ENCODE measurements at places on chromosomes 11 and 22.

GRCh38 chr11:59173964-59174663, 2.2 kb downstream of the DTX4 start:
- DNase-seq, result no peak

DNA sequence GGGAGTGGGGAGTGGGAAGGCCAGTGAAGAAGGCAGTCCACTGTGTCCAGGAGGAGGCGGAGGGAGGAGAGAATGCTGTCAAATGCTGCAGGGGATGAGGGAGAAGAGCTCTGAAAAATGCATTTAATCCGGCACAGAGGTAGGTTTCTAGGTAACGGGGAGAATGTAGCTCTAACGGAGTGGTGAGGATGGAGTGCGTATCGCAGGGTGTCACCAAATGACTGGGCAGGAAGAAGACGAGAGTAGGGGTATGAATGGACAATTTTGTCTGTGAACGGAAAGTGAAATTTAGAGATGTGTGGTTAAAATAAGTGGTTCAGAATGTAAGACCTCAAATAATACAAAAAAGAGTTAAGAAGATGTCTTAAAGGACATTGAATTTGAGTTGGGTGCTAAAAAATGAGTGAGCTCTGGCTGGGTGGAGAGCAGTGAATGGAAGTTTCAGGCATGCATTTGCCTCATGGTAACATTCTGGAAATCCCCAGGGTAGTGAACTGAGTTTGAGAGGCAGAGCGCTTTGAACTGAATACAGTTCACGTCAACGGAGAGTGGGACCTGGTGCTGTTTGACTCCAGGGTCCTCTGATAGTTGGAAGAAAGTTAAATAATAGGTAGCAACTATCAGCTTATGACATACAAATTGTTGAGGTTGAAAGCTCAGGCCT, 81.3 kb upstream of the CADM1 start:
- no peak for DNase-seq

DNA sequence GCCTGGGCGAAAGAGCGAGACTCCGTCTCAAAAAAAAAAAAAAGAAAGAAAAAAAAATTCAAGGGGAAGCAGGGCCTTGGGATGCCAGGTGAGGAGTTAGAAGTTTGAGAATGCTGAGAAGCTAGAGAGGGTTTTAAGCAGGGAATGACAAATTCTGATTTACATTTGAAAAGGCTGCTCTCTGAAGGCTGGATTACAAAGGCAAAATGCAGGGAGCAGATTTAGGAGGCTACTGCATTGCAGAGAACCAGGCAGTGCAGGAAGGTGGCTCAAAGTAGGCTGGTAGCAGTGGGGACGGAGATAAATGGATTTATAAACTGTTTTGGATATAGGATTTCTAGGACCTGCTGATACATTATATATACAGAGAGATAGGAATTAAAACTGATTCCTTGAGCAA, 66.6 kb downstream of the KCNC1 start:
- no peak for DNase-seq

- DNase-seq, result no peak
Observed at GRCh38 chr11:36400766-36401455, 104.8 kb downstream of the PRR5L start.

DNA sequence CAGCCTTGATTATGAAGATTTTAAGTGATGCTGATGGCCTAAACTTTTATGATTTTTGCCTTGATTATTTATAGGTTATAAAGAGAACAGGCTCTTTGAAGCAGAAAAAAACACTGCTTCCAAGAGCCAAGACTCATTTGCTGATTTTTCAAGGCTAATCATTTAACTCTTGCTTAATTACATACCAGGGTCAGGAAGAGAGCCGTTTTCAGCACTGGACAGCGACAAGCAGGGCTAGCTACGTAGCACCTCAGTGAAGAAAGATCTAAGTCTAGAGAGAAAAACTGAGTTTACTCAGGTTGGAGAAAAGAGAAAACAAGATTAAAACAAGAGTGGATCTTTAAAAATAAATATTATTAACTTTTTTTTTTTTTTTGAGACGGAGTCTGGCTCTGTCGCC, 615.4 kb upstream of the B3GAT1 start:
- DNase-seq, result peak; percentile 80

GRCh38 chr11:99773646-99774045, 752.9 kb downstream of the CNTN5 start:
- no peak for DNase-seq

GRCh38 chr22:39959640-39960447, at the start of gene TMA7B:
Gene TMA7B, plus strand, starts transcription at chr22:39960397. Its CDS starts 3,978 bp downstream, at chr22:39964375.
- DNase-seq, result no peak

GRCh38 chr22:36239150-36239400, 252 bp downstream of the APOL2 start:
- DNase-seq, result no peak

- DNase-seq, result no peak
Observed at GRCh38 chr11:100774132-100774531, 87.0 kb downstream of the ARHGAP42 start.

DNA sequence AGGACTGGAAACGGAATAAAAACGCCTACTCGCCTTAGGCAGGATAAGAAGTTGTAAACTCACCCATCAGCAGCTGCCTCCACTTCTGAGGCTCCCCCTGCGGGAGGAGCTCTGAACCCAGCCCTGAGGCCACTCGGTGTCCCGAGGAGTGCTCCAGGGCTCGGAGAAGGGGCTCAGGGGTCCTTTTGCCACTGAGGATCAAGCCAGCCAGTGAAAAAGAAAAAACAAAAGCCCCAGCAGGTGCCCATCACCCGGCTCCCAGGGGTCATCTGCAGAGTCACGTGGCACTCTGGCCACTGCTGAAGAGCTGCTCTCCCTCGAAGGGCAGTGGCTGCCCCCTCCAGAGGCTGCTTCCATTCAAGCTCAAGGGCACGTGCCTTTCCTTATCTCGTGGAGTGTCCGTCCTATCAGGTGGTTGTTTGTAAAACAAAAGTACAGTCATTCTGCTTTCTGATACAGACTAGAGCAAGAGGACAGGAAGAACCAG, 29.0 kb downstream of the NUP50 start:
- DNase-seq, result no peak

DNA sequence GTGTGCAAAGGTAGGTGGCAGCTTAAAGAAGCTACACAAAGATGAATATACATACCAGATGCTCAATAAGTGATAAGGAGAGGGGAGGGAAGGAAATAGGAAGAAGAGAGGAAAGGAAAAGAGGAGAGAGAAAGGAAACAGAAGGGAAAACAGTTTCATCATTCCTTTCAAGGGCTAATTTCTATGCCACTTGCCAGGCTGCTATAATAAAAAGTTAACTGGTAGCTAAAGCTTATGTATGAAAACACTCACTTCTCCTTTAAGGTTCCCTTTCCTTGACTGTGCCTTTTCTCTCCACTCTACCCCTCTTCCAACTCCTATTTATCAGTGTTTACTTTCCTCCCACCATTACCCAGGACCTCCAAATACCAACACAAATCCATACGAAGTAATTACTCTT, 347.9 kb downstream of the DLG2 start:
- DNase-seq, result no peak

DNA sequence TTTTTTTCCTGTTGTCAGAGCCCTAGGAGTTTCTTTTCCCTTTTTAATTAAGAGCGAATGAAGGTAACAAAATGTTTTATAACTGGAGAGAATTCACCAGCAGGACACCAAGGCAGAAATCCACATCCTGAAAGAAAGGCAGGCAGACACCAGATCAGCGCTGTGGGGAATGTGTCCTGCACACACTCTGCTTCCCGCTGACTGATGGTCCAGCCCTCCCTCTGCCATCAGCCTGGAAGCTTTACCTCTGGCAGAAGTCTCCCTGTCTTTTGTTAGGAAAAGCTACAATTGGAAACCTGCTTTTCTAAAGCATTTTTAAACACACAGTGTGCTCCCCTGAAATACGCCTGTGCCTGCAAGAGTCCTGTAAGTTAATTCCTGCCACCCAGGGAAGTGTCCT, 638.5 kb downstream of the NTM start:
- DNase-seq, result no peak

GRCh38 chr22:50004918-50005317, 7.6 kb downstream of the IL17REL start:
- no peak for DNase-seq

- DNase-seq, result no peak
Observed at GRCh38 chr22:29604076-29604360, 585 bp downstream of the NF2 start.
